ENCODE measurements at places on chromosomes 16 and 17. TPM values are rescaled to one million over a fixed set of nuclear protein-coding genes. Genes with fewer than 3 reads are reported as not detected.

DNA sequence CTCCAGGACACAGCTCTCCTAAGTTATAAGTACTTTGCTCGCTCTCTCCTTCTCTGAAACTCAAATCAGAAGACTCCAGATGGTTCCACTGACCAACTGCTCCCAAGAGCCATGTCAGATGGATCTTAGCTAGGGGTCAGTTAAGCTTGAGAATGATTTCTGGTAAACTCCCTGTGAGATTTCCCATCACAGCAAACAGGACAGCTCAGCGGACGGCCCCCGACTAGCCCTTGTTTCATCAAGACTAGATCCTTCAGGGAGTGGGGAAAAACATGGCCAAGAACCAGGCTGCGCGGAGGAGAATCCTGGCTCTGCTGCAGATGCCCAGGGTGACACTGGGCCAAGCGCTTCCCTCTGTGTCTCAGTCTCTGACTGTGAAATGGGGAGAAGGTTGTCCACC, 159.8 kb downstream of the C16orf78 start:
- no peak for DNase-seq

DNA sequence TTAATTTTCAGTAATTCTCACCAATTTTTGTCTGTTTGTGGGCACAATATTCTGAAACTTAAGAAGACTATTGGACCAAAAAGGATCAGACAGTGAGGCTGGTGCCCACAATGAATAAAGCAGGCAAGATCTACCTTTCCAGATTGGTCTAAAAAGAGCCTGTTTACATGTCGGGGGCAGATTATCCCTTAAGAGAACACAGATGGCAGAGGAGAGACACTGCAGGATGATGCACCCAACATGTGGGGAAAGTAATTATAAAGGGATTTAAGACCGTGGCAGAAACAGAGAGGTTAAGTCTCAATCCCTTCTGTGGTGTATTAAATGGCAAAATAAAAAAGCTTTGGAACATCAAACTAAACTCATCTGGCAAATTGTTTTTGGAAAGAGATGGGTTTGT, 331.8 kb upstream of the CDH11 start:
- DNase-seq, result no peak

DNA sequence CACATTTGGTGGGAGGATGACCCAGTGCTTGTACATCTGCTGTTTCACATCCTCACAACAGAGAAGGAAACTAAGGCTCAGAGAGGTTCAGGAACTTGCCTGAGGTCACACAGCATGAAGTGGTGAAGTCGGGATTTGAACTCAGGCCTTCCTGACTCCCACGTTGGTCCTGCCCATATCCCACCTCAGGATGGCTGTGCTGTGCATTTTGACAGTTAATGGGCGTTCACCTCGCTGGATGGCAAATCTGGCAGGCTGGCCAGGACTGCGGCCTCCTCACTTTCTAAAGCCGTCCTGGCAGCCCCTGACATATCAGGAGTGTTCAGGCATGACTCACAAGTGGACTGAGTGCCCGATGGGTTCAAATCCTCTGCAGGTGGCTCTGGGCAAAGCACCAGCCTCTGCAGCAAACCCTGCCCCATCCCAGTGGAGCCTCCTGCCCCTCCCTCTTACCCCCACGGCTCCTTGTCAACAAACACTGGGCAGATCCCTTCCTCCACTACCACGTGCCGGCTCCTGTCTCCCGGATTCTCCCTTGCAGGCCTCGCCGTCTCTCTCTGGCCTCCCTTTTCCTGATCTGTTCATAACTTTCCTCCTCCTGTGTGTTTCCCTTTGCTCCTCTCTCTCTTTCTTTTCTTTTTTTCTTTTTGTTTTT, 29.2 kb downstream of the SOCS3 start:
- peak; percentile 79 for DNase-seq

Gene NAA60
- 70.3 TPM for total RNA-seq

Gene FXR2
- 39.3 TPM for total RNA-seq

All from mucosa of gallbladder (tissue), 1 donor.